Activated CD8-positive, alpha-beta memory T cell treated with anti-CD3 and anti-CD28 coated beads, Interleukin-2, amount 10 ng/mL, durations not matched to agents 7 days and 5 days (primary cell): ENCODE measurements at places on chromosomes 16 and 17. TPM values are rescaled to one million over a fixed set of nuclear protein-coding genes. Genes with fewer than 3 reads are reported as not detected.

Gene SMIM5
- total RNA-seq = not detected

GRCh38 chr16:66911112-66911511 is 7.6 kb downstream of the CDH16 start:
- peaks cover 2% of the 10 kb centered on the region for H3K27me3 ChIP-seq
- peaks cover 2% of the 10 kb centered on the region for H3K4me1 ChIP-seq
- H3K36me3 ChIP-seq = no peaks in the 10 kb centered on the region

Gene RSKR
- total RNA-seq = 25.4 TPM

DNA sequence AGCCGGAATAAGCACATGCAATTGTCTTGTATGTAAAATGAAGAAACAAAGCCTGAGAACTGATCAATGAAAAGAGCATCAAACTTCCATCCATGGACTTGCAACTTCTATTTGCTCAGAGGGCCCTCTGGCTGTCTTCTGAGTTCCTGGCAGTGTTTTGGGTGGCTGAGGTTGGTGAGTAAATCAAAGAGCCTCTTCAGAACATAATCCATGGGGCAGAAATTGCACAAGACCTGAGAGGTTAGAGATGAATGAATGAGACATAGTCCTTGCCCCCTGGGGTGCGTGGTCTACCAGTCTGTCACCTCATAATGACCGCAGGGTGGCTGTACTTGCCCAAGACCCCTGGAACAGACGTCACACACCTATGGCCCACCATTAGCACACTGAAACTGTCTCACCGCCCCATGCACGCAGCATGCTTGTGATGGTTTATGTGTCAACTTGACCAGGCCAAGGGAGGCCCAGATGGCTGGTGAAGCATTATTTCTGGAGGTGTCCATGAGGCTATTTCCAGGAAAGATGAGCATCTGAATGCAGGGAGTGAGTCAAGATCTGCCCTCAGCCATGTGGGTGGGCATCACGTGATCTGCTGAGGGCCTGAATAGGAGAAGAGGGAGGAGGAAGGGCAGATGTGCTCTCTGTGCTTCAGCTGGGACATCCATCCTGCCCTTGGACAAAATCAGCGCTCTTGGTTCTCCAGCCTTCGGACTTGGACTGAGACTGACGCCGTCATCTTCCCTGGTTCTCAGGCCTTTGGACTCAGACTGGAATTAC is 8.3 kb downstream of the PIK3R6 start:
- peaks cover 69% of the 10 kb centered on the region for H3K4me1 ChIP-seq
- DNase-seq = peak; percentile 59
- H3K4me3 ChIP-seq = no peak overlapping the region
- H3K27ac ChIP-seq = peak overlapping the region; percentile 83
- H3K27me3 ChIP-seq = peaks cover 3% of the 10 kb centered on the region

Gene KRT33A
- total RNA-seq = not detected

Gene ARL6IP1
- 194 TPM for total RNA-seq

Gene MT1E
- 54.1 TPM for total RNA-seq

Gene AANAT
- not detected for total RNA-seq

DNA sequence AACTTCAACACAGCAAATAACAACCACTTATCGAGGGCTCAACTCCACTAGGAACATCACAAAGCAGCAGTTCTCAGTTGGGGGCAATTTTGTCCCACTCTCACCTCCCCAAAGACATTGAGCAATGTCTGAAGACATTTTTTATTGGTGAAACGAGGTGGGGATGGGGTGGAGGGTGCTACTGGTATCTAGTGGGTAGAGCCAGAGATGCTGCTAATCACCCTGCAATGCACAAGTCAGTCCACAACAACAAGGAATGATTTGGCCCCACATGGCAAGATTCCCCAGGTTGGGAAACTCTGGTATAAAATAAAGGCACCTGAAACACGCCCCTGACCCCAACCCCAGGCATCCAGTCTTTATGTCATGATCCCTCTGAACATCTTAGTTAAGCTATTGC is 33.3 kb downstream of the TLE7 start:
- H3K4me3 ChIP-seq = no peak overlapping the region
- H3K27ac ChIP-seq = no peak overlapping the region
- DNase-seq = no peak
- no peaks in the 10 kb centered on the region for H3K36me3 ChIP-seq

Gene ZFP90
- total RNA-seq = 32.1 TPM

- H3K27ac ChIP-seq = no peak overlapping the region
- H3K27me3 ChIP-seq = peaks cover 37% of the 10 kb centered on the region
- peaks cover 7% of the 10 kb centered on the region for H3K4me1 ChIP-seq
- H3K4me3 ChIP-seq = no peak overlapping the region
- H3K36me3 ChIP-seq = no peaks in the 10 kb centered on the region
- no peak for DNase-seq
Measured at GRCh38 chr16:67396159-67397035, 3.1 kb upstream of the TPPP3 start.

DNA sequence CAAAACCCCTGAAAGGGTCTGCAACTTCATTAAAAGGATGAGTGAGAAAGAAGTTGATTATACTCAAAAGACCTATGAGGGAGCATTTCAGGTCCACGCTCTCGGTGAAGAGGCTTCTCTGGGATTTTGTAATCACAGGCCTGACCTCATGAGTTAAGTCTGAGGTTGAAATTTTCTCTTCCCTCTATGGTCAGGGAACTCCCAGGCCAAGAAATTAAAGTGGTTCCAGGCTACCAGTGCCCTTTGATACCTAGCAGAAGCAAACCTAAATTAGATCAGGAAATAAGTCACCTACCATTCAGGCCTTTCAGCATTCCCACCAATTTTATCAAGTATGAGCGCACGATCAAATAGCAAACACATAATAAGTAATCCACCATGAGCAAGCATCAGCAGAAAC is 27.9 kb downstream of the MBTD1 start:
- no peak overlapping the region for H3K4me3 ChIP-seq
- no peak overlapping the region for H3K27ac ChIP-seq
- peaks cover 3% of the 10 kb centered on the region for H3K4me1 ChIP-seq
- H3K36me3 ChIP-seq = peaks cover 8% of the 10 kb centered on the region

GRCh38 chr16:79772784-79773183 is 172.2 kb upstream of the MAF start:
- no peak overlapping the region for H3K4me3 ChIP-seq
- H3K27ac ChIP-seq = no peak overlapping the region
- no peaks in the 10 kb centered on the region for H3K36me3 ChIP-seq

DNA sequence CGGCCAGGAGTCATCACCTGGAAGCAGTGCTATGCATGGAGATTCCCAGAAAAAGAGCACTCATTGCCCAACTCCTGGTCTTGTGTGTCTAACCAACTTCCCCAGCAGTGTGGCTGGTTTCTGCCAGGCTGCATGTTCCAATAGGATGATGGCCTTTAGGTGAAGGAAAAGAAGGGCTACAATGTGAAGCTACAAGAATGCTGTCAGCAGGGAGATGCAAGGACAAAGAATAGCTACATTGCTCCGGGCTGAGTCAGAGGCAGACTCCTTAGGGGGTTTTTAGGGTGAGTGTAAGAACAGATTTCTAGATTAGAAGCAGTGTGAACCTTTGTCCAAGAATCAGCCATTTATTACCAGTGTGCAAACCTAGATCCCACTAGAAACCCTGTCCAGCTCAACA is 63.0 kb upstream of the DNAH9 start:
- H3K4me1 ChIP-seq = no peaks in the 10 kb centered on the region
- H3K27ac ChIP-seq = no peak overlapping the region
- no peaks in the 10 kb centered on the region for H3K36me3 ChIP-seq
- no peak overlapping the region for H3K4me3 ChIP-seq

Gene EIF5A
- 853 TPM for total RNA-seq

- no peak overlapping the region for H3K4me3 ChIP-seq
- peaks cover 17% of the 10 kb centered on the region for H3K36me3 ChIP-seq
- peaks cover 4% of the 10 kb centered on the region for H3K4me1 ChIP-seq
- no peak overlapping the region for H3K27ac ChIP-seq
- H3K27me3 ChIP-seq = no peaks in the 10 kb centered on the region
Measured at GRCh38 chr16:69260019-69260418, 51.1 kb upstream of the VPS4A start.

Gene SCO1
- 30.4 TPM for total RNA-seq

GRCh38 chr17:13635951-13636350 is 34.2 kb upstream of the HS3ST3A1 start:
- no peak overlapping the region for H3K27ac ChIP-seq
- DNase-seq = no peak
- no peaks in the 10 kb centered on the region for H3K4me1 ChIP-seq
- H3K36me3 ChIP-seq = no peaks in the 10 kb centered on the region
- no peak overlapping the region for H3K4me3 ChIP-seq

GRCh38 chr16:54033747-54034146 is 252.8 kb downstream of the IRX3 start:
- no peak overlapping the region for H3K4me3 ChIP-seq
- H3K4me1 ChIP-seq = peaks cover 2% of the 10 kb centered on the region
- H3K27ac ChIP-seq = no peak overlapping the region

GRCh38 chr17:3754458-3755334 is 31.0 kb downstream of the HASPIN start:
- H3K36me3 ChIP-seq = peaks cover 24% of the 10 kb centered on the region
- peaks cover 2% of the 10 kb centered on the region for H3K27me3 ChIP-seq
- H3K4me1 ChIP-seq = peaks cover 47% of the 10 kb centered on the region
- peak; percentile 73 for DNase-seq

- no peak overlapping the region for H3K27ac ChIP-seq
- H3K36me3 ChIP-seq = no peaks in the 10 kb centered on the region
- peak; percentile 63 for DNase-seq
- peaks cover 9% of the 10 kb centered on the region for H3K4me1 ChIP-seq
- peak overlapping the region; percentile 23 for H3K4me3 ChIP-seq
Measured at GRCh38 chr17:58531661-58532554, 17.5 kb upstream of the MTMR4 start.

DNA sequence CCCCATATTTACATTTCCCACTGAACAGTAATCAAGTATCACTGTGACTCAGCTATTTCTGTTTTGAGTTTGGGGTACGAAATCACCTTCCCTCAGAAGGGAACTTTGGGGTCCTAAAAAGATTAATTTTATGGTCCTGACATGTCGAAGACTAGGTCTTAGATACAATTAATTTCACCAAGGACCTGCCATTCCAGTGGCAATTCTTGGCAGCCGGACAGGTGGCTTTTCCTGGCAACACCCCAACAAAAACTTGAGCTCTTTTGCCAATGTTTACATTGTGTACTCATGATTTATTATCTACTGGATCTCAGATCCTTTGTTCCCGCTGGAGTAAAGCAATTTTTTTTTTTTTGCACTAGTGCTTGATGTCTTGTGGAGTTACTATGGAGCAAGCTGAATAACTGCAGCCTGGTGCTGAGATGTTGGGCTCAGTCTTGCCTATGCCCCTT is 14.4 kb downstream of the SLFN5 start:
- DNase-seq = no peak
- H3K27me3 ChIP-seq = no peaks in the 10 kb centered on the region
- peaks cover 76% of the 10 kb centered on the region for H3K36me3 ChIP-seq
- H3K27ac ChIP-seq = peak overlapping the region; percentile 40
- peaks cover 60% of the 10 kb centered on the region for H3K4me1 ChIP-seq

DNA sequence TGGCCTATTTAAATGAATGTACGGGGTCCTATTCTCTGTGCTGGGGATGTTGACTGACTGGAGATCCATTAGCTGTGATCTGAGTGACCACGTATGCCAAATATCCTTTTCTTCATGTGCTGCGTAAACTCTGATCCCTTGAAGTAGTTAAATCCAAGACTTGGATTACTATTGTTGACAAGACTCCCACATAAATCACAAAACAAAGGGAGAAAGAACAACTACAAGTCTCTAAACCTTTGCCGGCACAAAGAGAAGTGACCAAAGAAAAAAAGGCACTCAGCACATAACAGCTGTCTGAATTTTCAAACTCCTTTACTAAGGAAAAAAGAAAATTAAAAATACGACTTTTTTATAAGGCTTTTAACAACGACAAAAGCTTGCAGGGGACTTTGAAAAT is 559.9 kb upstream of the CDH8 start:
- no peak overlapping the region for H3K4me3 ChIP-seq
- H3K36me3 ChIP-seq = no peaks in the 10 kb centered on the region
- no peaks in the 10 kb centered on the region for H3K4me1 ChIP-seq
- H3K27me3 ChIP-seq = no peaks in the 10 kb centered on the region

DNA sequence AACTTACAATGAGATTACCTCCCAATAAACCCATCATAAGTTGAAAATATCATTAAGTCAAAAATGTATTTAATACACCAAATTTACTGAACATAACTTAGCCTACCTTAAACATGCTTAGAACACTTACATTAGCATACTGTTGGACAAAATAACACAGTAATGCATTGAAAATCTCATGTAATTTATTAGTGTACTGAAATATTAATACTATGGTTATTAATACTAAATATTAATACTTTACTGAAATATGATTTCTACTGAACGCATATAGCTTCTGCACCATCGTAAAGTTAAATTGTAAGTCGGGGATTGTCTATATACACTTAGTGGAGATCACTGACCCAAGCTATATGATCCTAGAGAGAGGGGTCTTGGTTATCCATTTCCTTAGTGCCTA is 4.3 kb downstream of the USP32 start:
- H3K27me3 ChIP-seq = no peaks in the 10 kb centered on the region
- peaks cover 42% of the 10 kb centered on the region for H3K4me1 ChIP-seq
- H3K4me3 ChIP-seq = no peak overlapping the region
- DNase-seq = no peak
- H3K27ac ChIP-seq = no peak overlapping the region

- peaks cover 10% of the 10 kb centered on the region for H3K4me1 ChIP-seq
- no peak overlapping the region for H3K4me3 ChIP-seq
- H3K36me3 ChIP-seq = no peaks in the 10 kb centered on the region
- H3K27me3 ChIP-seq = peaks cover 11% of the 10 kb centered on the region
- peak; percentile 34 for DNase-seq
Measured at GRCh38 chr17:58270476-58271215, 10.1 kb downstream of the MPO start.

GRCh38 chr17:64950871-64951270 is 31.6 kb upstream of the LRRC37A3 start:
- H3K4me3 ChIP-seq = no peak overlapping the region
- peaks cover 4% of the 10 kb centered on the region for H3K4me1 ChIP-seq
- H3K27ac ChIP-seq = no peak overlapping the region
- H3K36me3 ChIP-seq = no peaks in the 10 kb centered on the region
- no peaks in the 10 kb centered on the region for H3K27me3 ChIP-seq

DNA sequence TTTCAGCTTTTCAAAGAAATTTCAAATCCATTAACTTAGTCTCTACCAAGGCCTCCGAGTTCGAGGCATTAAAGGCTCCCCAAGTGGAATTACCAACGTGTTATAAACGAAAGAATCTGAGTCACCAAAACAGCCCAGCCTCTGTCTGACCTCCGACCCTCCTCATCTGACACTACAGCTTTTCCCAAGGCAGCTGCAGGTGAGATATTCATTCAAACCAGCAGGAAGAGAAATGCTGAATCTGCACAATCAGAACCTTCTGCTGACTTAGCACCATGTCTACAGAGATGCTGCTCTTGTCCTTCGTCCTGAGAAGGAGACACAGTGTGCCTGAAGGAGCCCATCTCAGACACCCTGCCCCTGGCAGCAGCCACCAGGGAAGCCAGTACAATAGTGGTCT is 30.5 kb downstream of the GRIN2A start:
- no peaks in the 10 kb centered on the region for H3K36me3 ChIP-seq
- no peak overlapping the region for H3K4me3 ChIP-seq
- no peak for DNase-seq
- H3K27me3 ChIP-seq = no peaks in the 10 kb centered on the region
- no peaks in the 10 kb centered on the region for H3K4me1 ChIP-seq
- H3K27ac ChIP-seq = no peak overlapping the region
